ENCODE measurements at places on chromosomes 3 and 15.

DNA sequence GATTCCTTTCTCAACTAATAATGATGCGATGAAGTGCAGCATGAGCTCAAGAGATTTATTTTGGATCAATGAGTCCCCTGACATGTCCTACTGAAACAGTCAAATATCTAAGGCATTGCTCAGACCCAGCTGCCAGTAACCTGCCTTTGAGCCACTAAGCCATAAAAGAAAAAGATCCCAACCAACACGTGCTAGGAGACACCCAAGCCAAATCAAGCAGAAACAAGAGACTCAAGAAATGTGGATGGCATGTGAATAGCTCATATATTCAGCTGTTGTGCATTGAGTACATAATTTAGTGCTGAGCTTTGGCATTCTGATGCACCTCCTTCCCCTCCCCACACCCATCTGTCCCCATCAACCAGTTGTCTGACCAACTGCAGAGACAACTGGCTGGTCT, 29.2 kb downstream of the GJD2 start:
- no peak for DNase-seq

DNA sequence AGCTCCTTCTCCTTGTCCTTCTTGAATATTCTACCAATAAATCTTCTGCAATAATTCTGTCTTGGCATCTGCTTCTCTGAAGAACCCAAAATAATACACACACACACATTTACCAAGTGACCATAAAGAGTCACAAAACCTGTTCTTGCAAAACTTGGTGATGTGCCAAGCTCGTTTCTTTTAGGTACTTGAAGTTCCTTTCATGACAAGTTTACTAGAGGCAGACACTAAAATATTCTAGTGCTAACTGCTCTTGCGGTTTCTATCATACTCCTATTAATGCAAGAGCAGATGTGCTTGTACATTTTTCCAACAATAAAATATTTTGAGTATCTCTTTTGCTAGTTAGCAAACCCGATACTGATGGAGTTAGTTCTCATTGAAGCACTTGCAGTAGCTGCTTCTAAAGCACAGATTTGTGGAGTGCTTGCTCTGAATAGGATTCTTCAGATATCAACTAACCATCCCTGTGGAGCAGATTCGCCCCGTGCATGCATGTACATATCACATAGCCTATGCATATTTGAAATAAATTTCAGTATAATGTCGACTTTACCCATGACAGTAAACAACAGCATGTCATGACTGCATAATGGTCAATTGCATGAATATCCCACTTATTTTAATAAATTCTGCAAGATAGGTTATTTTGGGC, 23.2 kb downstream of the HHLA2 start:
- no peak for DNase-seq

GRCh38 chr3:163218336-163218735, 1721.7 kb downstream of the OTOL1 start:
- no peak for DNase-seq

GRCh38 chr3:169146179-169146665, 517.3 kb downstream of the MECOM start:
- DNase-seq = no peak

- DNase-seq = no peak
These were observed 47.8 kb downstream of the ATP13A4 start for GRCh38 chr3:193506921-193507320.

GRCh38 chr3:197339841-197340520, 41.6 kb upstream of the DLG1 start:
- DNase-seq = no peak

- DNase-seq = no peak
These were observed 233.5 kb upstream of the ATP10A start for GRCh38 chr15:26096581-26096980.

GRCh38 chr3:61910732-61911131, 349.4 kb downstream of the PTPRG start:
- no peak for DNase-seq

GRCh38 chr15:82317091-82317489, 32.2 kb downstream of the GOLGA6L10 start:
- DNase-seq = no peak

DNA sequence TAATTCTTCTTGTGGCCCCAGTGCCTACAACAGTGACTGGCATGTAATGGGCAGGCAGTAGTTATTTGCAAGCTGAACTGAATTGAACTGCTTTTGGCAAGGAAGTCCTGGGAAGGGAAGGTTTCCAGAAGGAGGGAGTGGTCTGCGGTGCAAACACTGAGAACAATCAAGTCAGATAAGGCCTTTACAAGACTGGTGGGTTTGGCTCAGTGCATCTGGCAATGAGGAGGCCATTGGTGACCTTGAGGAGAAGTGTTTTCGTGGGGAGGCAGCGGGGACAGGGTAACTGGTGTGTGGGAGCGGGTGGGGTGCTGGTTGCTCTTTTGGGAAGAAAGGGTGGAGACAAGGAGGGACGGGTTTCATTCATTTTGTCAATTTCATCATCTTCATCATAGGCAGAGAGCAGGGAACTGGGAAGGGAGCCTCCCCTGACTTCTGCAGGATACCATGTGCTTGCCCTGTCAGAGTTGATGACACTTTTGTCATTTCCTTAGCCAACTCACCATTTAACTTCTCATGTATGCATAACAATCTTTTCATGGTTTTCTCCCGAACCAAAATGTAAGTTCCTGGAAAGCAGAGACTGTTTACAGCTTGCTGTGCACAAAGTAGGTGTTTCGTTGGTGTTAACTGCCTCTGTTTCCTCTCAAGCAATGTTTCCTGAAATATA, 8.4 kb upstream of the EHD4 start:
- DNase-seq = no peak

DNA sequence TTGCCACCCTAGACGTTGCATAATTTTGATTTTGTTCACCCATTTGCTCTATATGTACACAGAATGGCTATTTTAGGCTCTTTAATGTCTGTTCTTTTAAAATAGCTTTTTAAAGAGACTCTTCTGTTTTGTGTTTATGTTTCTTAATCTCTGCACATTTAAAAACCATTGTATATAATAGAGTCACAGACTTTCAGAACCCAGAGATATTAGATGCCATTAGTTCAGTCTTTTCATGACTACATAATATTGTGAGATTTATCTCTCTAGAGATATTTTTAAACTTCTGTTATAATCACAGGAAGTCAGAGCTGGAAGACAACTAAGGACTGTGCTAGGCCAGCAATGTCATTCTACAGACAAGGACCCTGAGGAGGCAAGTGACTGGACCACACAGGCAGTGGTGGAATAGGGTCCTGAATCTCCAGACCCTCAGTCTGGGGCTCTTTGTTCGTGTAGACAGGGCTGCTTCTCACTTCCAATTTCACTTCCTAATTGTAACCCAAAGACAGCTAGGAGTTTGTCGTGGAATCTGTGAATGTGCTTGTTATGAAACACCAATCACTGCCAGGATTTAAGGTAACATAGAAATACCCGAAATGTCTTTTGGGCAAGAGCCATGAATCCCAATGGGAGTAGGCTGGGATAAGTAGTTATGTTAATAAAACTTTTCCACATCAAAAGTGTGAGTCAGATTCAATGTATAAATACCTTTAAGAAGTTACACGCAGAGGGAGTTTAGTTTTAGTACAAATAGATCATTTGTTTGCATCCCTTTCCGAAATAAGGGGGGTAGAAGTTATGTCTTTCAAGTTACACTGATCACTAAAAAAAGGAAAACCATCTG, 165.2 kb upstream of the ROPN1 start:
- DNase-seq = no peak

- no peak for DNase-seq
These were observed 2.8 kb upstream of the MB21D2 start for GRCh38 chr3:192920411-192920810.

DNA sequence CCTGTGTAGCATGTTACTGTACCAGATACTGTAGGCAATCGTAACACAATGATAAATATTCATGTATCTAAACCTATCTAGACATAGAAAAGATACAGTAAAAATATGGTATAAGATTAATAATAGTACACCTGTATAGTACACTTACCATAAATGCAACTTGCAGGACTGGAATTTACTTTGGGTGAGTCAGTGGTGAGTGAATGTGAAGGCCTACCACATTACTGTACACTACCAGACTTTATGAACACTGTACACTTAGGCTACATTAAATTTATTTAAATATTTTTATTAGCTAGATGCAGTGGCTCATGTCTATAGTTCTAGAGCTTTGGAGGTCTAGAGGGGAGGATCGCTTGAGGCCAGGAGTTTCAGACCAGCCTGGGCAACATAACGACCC, 186.6 kb upstream of the ROPN1 start:
- DNase-seq = no peak

DNA sequence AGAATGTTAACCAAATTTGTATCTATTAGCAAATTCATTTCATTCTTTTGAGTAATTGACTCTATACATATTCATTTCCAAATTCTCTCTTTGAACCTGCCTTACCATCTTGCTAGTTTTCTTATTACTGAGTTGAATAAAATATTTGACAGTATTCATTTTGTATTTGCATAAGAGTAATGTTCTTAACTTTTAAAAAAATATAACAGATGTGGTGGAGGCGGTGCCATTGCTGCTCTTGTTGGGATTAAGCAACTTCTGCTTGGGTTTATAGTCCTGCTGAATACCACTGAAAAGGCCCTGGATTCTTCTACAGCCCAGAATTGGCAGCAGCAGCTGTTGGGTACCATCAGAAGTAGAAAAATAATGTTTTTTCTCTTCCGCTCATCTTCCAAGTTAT, 148.9 kb upstream of the PEX5L start:
- no peak for DNase-seq

DNA sequence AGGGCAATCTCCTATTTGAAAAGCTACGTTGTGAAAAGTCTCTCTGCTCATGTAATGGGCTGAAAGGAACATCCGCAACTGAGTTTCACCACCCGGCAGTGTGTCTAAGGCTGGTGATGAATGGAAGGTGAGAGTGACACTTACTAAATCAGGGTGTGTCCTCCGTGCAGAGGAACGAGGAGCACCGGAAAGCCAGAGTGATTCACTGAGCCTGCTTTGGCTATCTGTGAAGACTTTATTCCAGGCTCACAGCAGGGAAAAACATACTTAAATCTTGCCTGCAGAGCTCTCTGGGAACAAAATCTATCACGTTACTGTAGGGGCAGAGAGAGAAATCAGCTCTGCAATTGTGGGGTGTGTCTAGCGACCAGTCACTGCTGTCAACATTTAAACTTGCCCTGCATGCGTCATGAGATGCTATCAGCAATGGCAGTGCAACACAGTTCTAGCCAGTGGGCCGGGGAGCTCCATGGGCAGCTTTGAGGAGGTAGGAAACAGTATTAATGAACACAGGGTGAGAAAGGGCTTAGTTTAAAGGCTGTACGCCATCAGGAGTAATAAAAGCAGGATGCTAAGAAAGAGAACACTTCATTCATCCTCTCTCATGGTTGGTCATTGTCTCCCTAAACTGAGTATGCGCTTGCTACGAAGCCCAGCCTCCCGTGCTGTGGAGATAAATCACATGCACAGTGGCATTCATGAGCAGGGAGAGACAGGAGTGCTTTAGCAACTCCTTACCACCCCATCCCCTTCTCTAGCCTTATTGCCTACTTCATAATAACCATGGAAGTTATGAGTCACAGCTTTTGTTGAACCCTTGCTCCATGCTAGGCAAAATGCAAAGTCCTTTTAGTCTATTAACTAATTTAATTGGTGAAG, 542.7 kb upstream of the ADAMTS9 start:
- no peak for DNase-seq

- DNase-seq = no peak
These were observed 259.4 kb downstream of the RORA start for GRCh38 chr15:60969658-60970057.

GRCh38 chr3:151227266-151227806, 24.3 kb upstream of the GPR171 start:
- no peak for DNase-seq

GRCh38 chr3:56958879-56959278, 101.6 kb upstream of the SPATA12 start:
- DNase-seq = no peak

DNA sequence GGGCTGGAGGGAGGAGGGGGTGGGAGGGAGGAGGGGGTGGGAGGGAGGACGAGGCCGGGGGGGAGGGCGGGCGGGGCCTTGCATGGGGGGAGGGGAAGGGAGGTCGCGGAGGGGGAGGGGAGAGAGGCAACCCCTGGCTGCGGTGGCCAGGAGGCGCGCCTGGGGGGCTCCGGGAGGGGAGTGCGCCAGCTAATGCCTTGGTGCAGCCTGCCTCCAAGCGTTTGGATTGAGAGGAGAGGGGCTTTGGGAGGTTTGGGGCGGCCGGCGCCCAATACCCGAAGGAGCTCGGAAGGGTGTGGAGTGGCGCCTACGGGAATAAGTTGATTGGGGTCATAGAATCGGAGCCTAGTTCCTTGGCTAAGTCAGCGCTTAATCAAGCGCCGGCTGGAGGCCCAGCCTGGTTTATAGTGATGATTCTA, 557 bp downstream of the TFG start:
- DNase-seq = peak; percentile 50

- DNase-seq = no peak
These were observed 181.7 kb upstream of the SYNPR start for GRCh38 chr3:63096248-63097058.

DNA sequence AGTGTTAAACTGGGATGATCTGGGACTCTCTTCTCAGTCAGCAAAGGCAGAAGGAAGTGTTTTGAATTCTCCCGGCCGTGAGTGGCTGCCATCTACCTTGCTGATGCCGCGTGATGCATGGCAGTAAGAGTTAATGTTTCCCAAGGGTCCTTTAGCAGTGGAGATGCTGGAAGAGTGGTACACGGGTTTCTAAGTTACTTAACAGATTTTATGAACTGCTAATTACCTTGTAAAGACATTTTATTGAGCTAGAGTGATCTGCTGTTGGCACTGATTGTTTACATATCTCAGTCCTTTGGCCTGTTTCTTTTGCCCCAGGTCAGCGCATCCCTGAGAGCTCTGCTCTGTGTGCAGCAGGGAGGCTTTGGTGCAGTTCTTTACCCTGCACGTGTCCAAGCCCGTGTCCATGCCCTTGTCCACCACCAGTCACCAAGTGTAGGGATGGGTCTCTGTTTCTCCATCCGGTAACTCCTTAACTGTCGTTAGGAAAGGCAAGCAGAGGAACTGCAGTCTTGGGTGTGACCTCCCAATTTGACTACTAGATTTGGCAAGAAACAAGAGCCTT, 172.3 kb downstream of the SLCO3A1 start:
- DNase-seq = no peak

DNA sequence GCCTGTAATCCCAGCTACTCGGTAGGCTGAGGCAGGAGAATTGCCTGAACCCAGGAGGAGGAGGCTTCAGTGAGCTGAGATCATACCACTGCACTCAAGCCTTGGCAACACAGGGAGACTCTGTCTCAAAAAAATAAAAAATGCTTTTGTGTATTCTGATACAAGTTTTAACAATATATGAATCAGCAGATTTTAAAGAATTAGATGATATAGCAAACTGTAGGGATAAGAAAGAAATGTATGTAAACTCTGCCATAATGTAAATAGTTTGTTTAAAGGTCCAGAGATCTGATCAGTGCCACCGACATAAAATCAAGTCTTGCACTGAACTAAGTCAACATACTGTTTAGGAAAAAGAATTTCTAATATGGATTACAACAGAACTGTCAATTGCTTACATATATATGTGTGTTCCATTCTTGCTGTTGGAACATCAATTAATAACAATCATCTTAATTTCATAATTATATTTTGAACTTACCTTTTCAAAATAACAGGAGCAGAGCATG, 208.3 kb downstream of the NEK10 start:
- no peak for DNase-seq

- DNase-seq = no peak
These were observed 57.0 kb downstream of the DUT start for GRCh38 chr15:48388016-48388851.

Data from stimulated activated CD8-positive, alpha-beta memory T cell treated with anti-CD3 and anti-CD28 coated beads, Interleukin-4, amount 100 ng/mL, for 48 hours (primary cell).